ENCODE measurements at places on chromosomes 11 and 22.

DNA sequence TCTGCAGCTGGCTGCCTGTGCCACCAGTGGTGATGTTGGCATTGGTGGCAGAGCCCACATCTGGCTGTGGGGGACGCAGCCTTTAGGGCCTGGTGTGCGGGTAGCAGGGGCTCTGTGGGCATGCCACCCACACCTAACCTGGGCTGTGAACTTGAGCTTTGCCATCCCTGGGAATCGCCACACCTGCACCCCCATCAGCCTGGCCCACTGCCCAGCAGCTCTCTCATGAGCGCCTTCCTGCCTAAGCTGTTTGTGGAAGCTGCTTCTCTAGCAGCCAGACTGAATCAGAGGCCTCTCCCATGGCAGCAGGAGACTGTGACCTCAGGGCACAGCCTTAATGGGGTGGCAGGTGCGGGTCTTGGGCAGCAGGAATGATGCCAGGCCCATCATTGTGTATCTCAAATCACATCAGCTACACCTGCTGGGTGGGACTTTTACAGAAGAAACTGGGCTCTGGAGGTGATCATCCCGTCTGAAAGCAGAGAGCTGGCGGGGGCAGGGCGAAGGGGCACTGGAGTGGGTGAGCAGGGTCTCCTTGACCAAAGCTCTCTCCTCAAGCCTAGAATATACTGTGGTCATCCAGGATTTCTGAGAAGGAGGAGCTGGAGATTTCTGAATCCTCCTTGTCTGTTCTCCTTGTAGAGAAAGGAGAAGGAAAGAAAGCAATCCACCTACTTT lies 17.8 kb upstream of the CARS1 start:
- DNase-seq = no peak

- DNase-seq = no peak
Measured at GRCh38 chr22:20959578-20960461, 7.2 kb upstream of the AIFM3 start.

- no peak for DNase-seq
Measured at GRCh38 chr11:8096575-8096974, 15.6 kb downstream of the TUB start.

GRCh38 chr11:28730336-28730735 lies 622.1 kb downstream of the METTL15 start:
- no peak for DNase-seq

DNA sequence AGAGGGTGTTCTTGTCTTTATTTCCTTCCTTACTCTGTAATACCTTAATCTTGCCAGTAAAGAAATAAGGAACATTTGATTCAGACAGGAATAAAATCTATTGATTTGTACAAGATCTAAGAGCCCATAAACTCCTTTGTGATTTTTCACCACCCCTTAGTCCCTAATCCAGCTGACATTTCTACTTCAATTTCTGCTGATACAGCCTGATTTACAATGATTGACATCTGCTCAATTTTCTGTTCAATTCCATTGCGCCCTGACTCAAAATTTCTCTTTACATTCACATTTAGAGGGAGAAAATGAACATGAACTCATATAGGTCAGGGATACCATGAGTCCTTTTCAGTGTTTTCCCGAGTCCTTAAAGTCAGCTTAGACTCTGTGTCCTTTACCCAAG lies 27.2 kb upstream of the TMEM123 start:
- DNase-seq = no peak

DNA sequence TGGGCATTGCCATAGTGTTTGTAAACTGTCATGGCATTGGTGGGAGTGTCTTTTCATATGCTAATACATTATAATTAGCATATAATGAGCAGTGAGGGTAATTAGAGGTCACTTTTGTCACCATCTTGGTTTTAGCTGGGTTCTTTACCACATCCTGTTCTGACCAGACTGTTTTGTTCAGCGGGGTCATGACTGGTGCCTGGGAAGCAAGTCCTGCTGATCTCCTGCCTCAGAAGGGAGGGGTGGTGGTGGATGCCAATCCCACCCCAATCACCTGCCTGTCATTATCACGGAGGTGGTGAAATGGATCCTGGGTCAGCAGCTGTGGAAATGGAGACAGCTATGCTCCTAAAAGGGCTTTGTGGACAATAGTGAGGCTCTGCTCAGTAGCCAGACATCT lies 31.2 kb downstream of the IL18 start:
- no peak for DNase-seq

DNA sequence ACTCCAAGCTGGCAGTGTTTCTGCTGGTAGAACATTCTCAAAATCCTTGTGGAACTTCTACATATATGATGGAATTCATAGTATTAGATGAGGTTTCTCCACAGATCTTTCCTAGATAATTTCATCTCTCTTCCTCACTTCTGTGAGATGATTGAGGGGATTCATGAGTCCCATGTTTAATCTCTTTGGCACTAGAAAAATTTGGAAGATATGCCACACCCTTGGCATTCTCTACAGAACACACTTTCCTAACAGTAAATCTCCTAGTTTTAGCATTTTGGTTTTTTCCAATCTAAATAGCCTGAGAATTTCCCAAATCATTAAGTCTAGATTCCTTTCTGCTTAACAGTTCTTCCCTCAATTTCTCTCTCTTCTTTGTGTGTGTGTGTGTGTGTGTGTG lies 35.3 kb downstream of the MED15 start:
- no peak for DNase-seq

GRCh38 chr11:123129920-123130319 lies 65.1 kb downstream of the CLMP start:
- DNase-seq = peak; percentile 21

DNA sequence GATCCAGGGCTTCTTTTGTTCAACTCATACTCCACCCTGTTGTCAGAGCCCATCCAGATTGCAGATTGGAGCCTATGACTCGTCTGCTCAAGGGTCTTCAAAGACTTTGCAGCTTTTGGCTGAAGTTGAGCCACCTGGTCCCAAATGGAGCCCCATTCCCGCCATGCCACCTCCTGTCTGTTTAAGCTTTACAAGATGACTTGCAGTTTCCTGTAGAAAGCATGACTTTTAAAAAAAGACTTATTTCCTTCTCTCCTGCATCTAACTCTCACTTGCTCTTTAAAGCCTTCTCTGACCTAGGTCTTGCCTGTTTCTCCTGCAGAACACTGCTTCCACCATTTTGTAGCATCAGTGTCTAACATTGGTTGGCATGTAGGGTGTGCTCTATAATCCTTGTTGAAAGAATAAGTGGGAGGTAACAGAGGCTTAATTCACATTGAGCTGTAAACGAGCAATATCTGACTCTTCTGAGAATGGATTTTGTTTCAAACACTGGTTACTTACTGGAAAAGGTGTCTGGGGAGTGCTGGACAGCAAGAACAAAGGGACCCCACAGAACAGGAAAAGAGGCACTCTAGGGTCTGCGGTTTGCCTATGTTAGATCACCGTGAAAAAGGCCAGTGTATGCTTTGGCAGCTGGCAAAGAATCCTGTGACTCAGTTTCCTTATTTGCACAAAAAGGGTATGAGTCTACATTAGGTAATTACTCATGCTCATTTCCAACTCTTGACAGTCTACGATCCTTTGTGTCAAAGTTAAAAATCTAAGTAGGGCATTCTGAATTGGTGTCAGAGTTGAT lies 30.3 kb downstream of the NF2 start:
- peak; percentile 41 for DNase-seq

DNA sequence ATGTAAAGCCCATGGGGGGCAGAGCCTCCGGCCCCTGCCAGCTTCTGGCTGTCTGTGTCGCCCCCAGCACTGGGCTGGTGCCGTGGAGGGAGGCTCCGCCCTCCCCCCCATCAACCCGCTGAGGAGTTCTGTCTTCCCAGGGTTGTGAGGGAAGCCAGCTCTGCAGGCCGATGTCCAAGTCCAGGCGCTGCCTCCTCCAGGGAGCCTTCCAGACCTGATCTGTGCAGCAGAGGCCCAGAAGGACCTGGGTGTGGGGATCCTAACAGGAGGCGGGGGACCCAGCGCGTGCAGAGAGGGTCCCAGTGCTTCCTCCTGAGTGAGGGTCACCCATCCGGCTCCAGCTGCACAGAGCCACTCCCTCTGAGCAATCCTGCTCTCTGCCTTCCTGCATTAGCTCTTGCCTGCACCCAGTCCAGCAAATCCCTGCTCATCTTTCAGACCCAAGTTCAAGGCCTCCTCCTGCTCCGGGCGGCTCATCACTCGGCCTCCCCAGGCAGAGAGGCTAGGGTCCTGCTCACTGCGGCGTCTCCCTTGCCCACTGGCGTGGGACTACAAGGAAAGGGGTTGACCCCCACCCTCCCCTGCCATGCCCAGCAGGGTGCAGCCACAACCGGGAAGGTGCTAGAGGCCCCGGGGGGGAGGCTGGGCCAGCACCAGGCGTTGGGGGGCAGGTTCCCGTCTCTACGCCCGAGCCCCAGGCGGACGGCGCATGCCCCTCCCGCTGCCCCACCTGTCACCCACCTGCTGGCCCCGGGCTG lies 16.4 kb downstream of the PRR33 start:
- DNase-seq = no peak

GRCh38 chr22:27718186-27719035 lies 83.1 kb downstream of the MN1 start:
- DNase-seq = peak; percentile 97

DNA sequence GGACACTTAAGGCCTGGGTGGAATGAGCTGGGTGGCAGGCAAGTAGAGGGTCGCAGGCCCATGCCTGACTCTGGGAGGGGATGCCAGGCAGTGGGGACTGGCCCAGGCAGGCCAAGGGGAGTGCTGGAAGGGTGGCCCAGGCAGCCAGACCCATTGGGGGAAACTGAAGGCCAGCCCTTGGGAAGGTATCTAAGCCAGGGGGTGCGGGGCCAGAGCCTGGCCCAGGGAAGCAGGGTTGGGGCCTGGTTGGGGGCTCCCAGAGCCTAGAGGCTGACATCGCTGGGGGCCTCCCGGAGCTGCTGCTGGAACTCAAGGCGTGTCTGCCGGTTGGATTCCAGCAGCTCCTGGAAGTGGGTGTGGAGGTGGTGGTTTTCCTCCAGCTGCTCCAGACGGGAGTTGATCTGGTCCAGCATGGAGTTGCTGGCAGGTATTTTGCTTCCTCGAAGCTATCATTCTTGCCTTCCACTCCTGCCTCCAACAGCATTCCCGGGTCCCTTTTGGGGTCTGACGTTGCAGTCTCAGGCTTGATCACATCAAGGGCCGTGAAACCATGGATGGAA lies 35.3 kb upstream of the XBP1 start:
- no peak for DNase-seq

GRCh38 chr11:57901756-57902155 lies 121.9 kb upstream of the OR9Q1 start:
- no peak for DNase-seq

DNA sequence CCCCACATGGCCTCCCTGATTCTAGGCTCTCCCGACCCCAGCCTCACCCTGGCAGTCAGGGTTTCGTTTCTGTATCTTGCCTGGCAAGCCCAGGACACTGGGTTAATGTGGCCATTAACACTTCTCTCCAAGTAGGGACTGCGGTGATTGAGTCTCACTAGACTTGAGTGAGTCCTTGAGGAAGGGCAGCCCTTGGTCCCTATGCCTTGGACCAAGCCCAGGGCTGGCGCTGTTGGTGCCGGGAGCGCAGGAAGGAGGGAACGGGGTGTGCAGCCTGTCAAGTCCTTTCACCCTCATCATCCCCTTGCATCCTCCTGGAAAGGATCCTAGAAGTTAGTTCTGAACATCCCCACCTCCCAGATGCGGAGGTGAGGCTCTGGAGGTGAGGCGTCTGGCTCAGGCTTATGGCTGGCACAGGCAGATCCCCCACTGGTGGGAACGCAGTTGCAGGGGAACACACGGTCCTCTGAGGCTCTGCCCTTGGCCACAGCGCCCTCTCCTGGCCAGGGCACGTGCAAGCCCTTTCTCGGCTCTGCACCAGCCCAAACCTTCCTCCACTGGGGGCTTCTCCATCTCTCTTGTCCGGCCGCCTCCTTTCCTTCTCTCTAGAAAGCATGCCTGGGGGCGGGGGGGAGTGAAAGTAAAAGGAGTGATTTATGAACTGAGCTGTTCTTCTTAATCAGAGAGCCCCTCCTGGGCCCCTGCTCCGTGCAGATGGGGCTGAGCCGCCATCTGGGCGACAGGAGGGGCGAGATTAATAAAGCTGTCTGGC lies 56.7 kb downstream of the TP53I11 start:
- DNase-seq = peak; percentile 76

DNA sequence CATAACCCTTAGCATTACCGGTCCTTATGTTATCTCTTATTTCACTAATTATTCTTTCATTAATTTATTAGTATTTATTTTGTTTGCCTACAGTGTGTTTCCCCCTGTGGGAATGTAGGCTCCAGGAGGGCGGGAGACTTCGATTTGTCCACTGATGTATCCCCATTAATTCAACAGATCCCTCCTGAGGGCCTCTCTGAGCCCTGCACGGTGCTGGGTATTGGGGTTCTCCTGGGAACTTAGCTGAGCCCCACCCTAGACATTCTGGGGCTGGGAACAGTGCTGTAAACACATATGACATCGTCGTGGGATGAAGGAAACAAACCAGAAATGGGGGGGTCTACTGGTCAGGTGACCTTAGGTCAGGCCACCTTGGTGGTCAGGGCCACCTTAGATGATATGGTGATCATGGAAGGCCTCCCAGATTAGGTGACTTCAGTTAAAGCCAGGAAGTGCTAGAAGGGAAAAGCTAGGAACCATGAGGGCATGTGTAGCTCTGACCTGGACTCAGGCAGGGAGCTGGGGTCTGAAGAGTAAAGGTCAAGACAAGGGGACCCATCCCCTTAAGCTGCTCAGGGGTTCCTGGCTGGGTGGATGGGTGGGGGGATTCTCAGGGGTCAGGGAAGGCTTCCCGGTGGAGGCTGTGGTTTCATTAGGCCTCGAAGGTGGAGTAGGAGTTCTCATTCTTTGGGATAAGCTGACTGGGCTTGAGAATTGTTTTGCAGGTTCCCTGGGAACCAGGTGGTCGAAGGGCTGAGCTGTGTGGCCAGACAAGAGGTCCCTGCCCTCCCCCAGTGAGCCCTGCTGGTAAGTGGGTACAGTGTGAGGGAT lies 1.0 kb downstream of the PHETA2 start:
- no peak for DNase-seq

DNA sequence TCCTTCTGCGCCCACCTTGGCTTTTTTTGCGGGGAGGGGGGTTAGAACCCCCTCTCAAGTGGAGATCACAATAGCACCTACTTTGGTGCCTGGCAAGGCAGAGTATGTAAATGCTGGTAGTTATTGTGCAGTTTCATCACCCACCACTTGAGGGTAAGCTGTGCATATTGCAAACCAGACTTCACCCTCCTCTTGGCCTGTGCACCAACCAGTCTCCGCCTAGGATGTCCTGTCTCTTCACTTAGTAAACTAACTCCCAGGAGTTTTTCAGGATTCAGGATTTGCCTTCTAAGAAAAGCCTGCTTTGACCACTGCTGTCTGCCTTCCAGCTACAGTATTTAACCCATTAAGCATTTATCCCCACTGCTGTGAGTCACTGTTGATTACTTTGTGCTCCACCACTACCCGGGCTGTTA lies 2.0 kb upstream of the UBXN1 start:
- peak; percentile 88 for DNase-seq
